Kidney (tissue), 22 donors: ENCODE measurements at places on chromosomes 3 and 15. TPM values are rescaled to one million over a fixed set of nuclear protein-coding genes. Genes with fewer than 3 reads are reported as not detected.
A peak's percentile ranks its signal among the peaks of the same experiment; 100 is the strongest.

ISLR2 gene
- total RNA-seq: 1.1 TPM

- no peak overlapping the region for H3K4me3 ChIP-seq
- H3K27ac ChIP-seq: no peak overlapping the region
- no peaks in the 10 kb centered on the region for H3K36me3 ChIP-seq
- H3K27me3 ChIP-seq: no peaks in the 10 kb centered on the region
These were observed 13.2 kb upstream of the TIPARP start for GRCh38 chr3:156661155-156661554.

DNA sequence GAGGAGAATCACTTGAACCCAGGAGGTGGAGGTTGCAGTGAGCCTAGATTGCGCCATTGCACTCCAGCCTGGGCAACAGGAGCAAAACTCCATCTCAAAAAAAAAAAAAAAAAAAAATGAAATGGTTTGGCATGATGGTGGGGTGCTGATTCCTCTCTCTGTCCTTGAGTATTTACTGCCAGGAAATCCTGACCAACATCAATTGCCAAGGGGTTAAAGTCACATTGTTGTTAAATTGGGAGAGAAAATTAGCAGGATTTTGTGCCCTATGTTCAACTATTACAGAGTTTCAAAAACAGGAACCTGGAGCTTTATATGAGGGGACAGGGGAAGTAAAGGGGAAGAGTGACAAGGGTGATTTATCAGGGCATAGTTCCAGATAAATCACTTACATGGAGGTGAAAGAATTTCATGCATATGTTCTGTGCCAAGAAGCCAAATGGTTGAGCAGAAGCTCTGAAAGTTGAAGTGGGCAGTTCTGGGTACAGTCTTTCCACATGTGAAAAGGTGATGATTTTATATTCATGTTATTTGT is 70.5 kb upstream of the TSEN2 start:
- no peaks in the 10 kb centered on the region for H3K4me1 ChIP-seq
- H3K36me3 ChIP-seq: no peaks in the 10 kb centered on the region
- no peak overlapping the region for H3K4me3 ChIP-seq
- no peak for DNase-seq
- no peak overlapping the region for H3K27ac ChIP-seq

GRCh38 chr15:41828807-41829141 is 882 bp downstream of the JMJD7 start:
- H3K4me1 ChIP-seq: peaks cover 2% of the 10 kb centered on the region
- peaks cover 5% of the 10 kb centered on the region for H3K36me3 ChIP-seq
- peak overlapping the region; percentile 11 for H3K27ac ChIP-seq
- DNase-seq: no peak
- H3K4me3 ChIP-seq: peak overlapping the region; percentile 82

GCSAM gene
- total RNA-seq: 0.88 TPM

GRCh38 chr3:178558637-178559036 is 22.4 kb downstream of the KCNMB2 start:
- no peak overlapping the region for H3K27ac ChIP-seq
- peak; percentile 81 for DNase-seq
- H3K4me1 ChIP-seq: no peaks in the 10 kb centered on the region
- H3K4me3 ChIP-seq: peak overlapping the region; percentile 37
- H3K27me3 ChIP-seq: no peaks in the 10 kb centered on the region

DNA sequence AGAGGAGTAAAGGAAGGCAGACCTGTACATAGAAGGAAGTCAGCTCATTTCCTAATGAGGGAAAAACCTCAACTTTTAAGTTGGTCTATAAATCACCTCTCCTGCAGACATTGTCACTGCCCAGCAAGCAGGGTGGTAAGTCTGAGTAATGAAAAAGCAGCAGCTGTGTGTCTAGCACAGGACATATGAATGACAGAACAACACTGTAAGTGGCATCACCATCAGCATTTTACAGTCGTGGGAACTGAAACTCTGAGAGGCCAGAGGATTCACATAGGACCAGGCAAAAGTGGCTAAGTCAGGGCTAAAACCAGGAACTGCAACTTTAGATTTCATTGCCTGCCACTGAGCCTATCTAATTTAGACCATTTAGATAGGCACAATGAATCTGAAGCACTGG is 235.6 kb downstream of the CLSTN2 start:
- H3K4me3 ChIP-seq: no peak overlapping the region
- no peak for DNase-seq
- no peaks in the 10 kb centered on the region for H3K36me3 ChIP-seq
- H3K27ac ChIP-seq: no peak overlapping the region

- no peak overlapping the region for H3K4me3 ChIP-seq
- no peaks in the 10 kb centered on the region for H3K36me3 ChIP-seq
- no peak overlapping the region for H3K27ac ChIP-seq
- H3K27me3 ChIP-seq: no peaks in the 10 kb centered on the region
- no peak for DNase-seq
- H3K4me1 ChIP-seq: peaks cover 20% of the 10 kb centered on the region
These were observed 84.5 kb upstream of the MEF2A start for GRCh38 chr15:99481113-99481950.

DNA sequence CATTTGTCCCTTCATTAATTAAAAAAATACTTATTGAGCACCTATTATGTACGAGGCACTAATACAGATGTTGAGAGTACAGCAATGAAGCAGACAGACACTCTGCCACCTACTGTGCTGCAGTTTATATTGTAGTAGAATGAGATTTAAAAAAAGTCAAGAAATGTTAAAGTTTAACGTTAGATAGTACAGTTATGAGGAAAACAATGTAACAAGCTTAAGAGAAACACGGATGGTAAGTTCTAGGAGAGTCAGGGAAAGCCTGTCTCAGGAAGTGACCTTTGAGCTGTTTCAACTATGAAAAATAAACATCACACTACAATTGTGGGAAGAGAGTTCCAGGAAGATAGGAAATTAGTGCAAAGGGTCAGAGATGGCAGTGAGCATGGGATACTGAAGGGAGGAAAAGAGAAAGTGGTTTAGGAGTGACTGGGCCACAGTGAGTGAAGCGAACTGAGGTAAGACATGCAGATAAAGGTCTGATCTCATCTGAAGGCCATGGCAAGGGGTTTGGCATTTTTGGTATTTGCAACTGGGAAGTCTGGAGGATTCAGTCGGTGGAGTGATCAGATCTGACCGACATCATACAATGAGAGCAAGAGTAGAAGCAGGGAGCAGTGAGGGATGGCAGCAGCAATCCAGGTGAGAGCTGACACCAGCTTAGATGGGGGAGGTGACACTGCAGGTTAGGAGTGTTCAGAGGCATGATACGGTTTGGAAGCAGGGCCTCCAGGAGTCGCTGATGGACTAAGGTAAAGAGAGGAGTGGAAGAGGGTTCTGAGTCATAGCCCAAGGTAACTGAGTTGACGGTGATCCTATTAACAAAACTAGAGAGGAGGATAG is 28.5 kb downstream of the PLSCR4 start:
- no peak overlapping the region for H3K4me3 ChIP-seq
- no peak for DNase-seq
- H3K27ac ChIP-seq: peak overlapping the region; percentile 86
- H3K36me3 ChIP-seq: no peaks in the 10 kb centered on the region
- no peaks in the 10 kb centered on the region for H3K27me3 ChIP-seq

LPP gene
- 233 TPM for total RNA-seq

DNA sequence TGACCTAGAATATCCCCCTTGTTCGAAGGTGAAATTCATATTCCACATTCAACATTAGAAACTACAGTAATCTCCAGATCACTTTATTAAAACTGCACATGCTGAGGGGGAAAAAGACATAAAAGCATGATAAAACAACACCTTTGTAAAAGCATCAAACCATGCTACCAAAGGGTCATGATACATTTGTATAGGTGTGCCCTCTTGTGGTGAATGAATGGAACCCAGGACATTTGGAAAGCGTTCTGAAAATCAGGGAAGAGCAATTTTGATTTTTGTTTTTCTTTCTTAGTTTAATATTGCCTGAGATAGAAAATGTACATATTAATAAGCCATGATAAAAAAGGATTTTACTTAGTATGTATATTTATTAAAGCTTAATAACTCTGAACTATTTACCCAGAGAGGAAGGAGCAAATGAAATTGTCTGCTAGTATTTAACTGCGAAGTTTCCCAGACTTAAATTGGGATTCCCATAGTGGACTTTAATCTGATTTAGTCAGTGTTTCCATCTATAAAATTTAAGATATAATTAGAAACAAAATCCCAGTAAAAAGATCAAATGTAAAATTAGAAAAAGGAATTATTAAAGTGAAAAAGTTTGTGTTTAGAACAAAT is 105.8 kb upstream of the ARL6 start:
- H3K27me3 ChIP-seq: no peaks in the 10 kb centered on the region
- no peak overlapping the region for H3K4me3 ChIP-seq
- DNase-seq: peak; percentile 52
- H3K4me1 ChIP-seq: no peaks in the 10 kb centered on the region
- no peak overlapping the region for H3K27ac ChIP-seq
- no peaks in the 10 kb centered on the region for H3K36me3 ChIP-seq

- no peaks in the 10 kb centered on the region for H3K27me3 ChIP-seq
- no peaks in the 10 kb centered on the region for H3K4me1 ChIP-seq
- DNase-seq: no peak
- no peak overlapping the region for H3K27ac ChIP-seq
- H3K36me3 ChIP-seq: no peaks in the 10 kb centered on the region
These were observed 2.3 kb upstream of the MYL3 start for GRCh38 chr3:46865546-46865945.

GRCh38 chr3:36792342-36792741 is 28.0 kb upstream of the DCLK3 start:
- DNase-seq: peak; percentile 37
- H3K27me3 ChIP-seq: no peaks in the 10 kb centered on the region
- H3K4me3 ChIP-seq: no peak overlapping the region

SAMMSON gene
- total RNA-seq: 0.98 TPM

MAPKAPK3 gene
- total RNA-seq: 75.8 TPM

PPM1L gene
- total RNA-seq: 13.8 TPM

GRCh38 chr15:69280783-69281182 is 17.9 kb upstream of the PAQR5 start:
- H3K27ac ChIP-seq: no peak overlapping the region
- no peaks in the 10 kb centered on the region for H3K27me3 ChIP-seq
- no peak overlapping the region for H3K4me3 ChIP-seq
- DNase-seq: no peak

GRCh38 chr15:52334491-52335160 is 39.0 kb upstream of the MYO5C start:
- no peak for DNase-seq
- no peak overlapping the region for H3K4me3 ChIP-seq
- no peaks in the 10 kb centered on the region for H3K4me1 ChIP-seq
- no peak overlapping the region for H3K27ac ChIP-seq

- H3K4me1 ChIP-seq: no peaks in the 10 kb centered on the region
- no peak overlapping the region for H3K4me3 ChIP-seq
- H3K27me3 ChIP-seq: no peaks in the 10 kb centered on the region
- DNase-seq: no peak
- no peaks in the 10 kb centered on the region for H3K36me3 ChIP-seq
- H3K27ac ChIP-seq: no peak overlapping the region
These were observed 263.9 kb upstream of the C2CD4B start for GRCh38 chr15:62428851-62429598.

DNA sequence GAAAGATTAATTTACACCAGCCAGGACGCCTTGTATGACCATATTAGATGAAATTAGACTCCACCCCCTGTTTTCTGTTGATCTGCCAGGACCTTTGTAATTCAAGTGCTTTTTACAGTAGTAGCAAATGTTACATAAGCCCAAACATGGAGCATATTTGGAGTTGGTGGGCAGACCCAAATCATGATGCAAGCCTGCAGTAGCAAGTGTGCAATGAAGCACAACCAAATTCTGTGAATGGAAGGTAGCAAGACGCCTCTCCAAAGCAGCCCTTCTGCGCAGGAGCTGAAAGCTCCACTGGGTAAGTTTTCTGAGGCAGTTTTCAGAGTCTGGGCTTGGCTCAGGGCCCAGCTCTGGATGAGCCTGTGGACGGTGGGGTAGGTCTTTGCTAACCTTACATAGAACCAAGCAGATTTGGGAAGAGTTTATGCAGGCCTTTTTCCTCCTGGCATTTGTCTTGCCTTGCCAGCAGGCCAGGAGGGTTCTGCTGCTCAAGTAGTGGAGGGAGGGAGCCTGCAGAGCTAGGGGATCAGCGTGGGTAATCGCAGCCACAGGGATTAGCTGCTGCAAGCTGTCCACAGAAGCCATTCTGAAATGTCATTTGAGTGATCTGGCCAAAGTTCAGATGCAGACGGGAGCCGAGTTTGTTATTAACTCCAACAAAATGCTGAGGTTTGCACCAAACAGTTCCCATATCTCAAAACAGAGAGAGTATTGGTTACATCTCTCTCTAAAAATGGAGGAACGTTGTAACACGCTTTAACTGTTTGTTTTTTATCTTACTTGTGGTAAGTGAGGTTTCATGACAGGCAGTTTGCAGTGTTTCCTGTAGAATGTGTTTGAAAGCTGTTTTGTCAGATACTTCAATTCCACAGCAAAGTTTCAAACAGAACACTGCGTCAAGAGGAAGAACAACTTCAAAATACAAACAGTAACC is 55.4 kb downstream of the PSMD6 start:
- H3K36me3 ChIP-seq: no peaks in the 10 kb centered on the region
- peak overlapping the region; percentile 37 for H3K4me3 ChIP-seq
- no peak for DNase-seq
- peaks cover 40% of the 10 kb centered on the region for H3K4me1 ChIP-seq
- H3K27me3 ChIP-seq: no peaks in the 10 kb centered on the region
- H3K27ac ChIP-seq: peak overlapping the region; percentile 75

DNA sequence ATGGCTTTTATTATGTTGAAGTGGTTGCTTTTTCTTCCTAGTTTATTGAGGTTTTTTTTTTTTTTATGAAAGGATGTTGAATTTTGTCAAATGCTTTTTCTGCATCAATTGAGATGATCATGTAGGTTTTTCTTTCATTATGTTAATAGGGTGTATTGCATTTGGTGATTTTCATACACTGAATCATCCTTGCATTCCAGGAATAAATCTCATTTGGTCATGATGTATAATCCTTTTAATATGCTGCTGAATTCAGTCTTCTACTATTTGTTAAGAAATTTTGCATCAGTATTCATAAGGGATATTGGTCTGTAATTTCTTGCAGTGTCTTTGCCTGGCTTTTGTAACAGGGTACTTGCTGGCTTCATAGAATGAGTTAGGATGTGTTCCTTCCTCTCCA is 11.5 kb upstream of the CLRN1 start:
- H3K36me3 ChIP-seq: no peaks in the 10 kb centered on the region
- no peak overlapping the region for H3K27ac ChIP-seq
- no peaks in the 10 kb centered on the region for H3K27me3 ChIP-seq
- no peak overlapping the region for H3K4me3 ChIP-seq

DNA sequence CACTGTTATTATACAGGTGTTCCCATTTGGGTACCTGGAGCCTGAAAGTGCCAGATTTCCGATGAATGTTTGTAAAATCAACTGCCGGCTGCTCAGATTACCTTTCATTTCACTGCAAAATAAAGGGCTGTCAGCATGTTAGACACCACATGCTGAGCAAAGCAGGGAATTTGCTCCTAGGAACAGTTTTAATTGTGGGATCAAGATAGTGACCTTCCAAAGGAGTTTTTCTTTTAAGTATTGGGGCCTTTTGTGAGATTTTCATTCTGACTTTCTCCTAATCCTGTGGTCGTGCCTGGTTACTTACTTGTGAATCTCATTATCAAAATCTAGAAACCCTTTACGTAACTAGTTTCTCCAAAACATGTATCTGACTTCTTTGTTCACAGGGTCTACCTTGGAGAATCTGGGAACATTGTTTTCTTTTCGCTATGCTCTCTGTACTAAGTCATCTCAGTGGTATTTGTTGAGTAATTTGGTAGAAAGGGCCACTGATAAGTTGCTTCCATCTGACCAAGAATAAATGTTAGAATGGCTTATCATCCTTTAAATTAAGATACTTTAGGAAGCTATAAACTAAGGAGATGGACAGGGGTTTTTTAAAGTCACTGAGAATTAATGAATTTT is 40.8 kb upstream of the LRTM1 start:
- H3K27ac ChIP-seq: no peak overlapping the region
- no peak for DNase-seq
- H3K4me3 ChIP-seq: no peak overlapping the region
- no peaks in the 10 kb centered on the region for H3K4me1 ChIP-seq

MYEF2 gene
- total RNA-seq: 46.3 TPM

CORO2B gene
- 7.9 TPM for total RNA-seq

GOLGA8S gene
- 0.60 TPM for total RNA-seq
